ENCODE measurements at places on chromosomes 1 and 21.

GRCh38 chr1:162703708-162704107 lies 71.4 kb downstream of the DDR2 start:
- DNase-seq, result no peak

- DNase-seq, result no peak
Measured at GRCh38 chr1:37471345-37472231, 2.8 kb upstream of the ZC3H12A start.

DNA sequence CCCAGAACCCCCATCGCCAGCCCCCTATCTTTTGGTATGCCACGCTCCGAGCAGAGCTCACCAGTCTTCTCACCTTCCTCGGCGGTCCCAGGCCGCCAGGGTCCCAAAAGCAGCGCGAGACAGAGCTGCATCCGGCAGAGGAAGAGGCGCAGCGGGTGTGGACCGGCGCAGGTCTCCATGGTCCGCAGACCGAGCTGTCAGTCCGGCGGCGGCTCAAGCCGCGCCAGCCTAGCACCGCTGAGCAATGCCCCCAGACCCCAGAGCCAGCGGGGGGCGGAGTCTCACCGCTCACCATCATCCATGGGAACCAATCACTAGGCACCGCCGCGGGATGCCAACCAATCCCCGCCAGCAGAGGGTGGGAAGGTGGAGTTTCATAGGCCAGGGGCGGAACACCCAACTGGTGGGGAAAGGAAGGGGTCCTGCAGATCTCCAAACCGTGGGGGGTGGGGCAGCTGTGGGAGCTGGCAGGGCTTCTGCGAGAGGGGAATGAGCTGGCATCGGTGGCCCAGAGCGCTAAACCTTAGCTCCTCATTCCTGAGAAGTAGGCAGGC lies at the start of gene EPHA10:
TSS of gene EPHA10 (minus strand) at position 233 of the 554 bp plus-strand sequence. CDS start at position 179, 54 bp downstream.
- DNase-seq, result no peak

- no peak for DNase-seq
Measured at GRCh38 chr1:93753791-93754763, 72.4 kb upstream of the BCAR3 start.

- DNase-seq, result no peak
Measured at GRCh38 chr21:45522986-45523385, 19.3 kb downstream of the SLC19A1 start.

GRCh38 chr1:160363951-160364735 lies 2.7 kb upstream of the NHLH1 start:
- no peak for DNase-seq

- no peak for DNase-seq
Measured at GRCh38 chr1:230003409-230003808, 63.6 kb upstream of the GALNT2 start.

DNA sequence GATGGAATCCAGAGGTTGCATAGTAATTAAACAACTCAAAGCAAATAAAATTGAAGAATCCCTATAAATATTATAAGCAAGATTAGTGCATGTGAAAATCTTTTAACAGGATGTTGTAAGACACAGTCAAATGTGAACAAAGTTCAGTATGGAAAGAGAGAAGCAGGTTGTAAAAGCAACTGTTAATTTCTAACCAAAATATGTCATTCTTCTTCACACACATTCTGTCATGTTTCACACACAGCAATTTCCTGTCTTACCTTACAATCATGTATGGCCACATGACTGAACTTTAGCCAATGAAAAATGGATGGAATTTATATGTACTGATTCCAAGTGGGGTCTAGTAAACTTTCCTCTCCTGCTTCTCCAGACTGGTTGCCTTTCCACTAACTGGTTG lies 527.7 kb upstream of the TMPRSS15 start:
- no peak for DNase-seq

Data from AML-193 (cell line).